ENCODE measurements at places on chromosomes 7 and 10.

- no peak for DNase-seq
These were observed 53.8 kb upstream of the BET1 start for GRCh38 chr7:94057955-94058354.

GRCh38 chr7:91436655-91437054 lies 172.4 kb downstream of the FZD1 start:
- no peak for DNase-seq

- no peak for DNase-seq
These were observed 32.5 kb downstream of the TRUB1 start for GRCh38 chr10:114970515-114970914.

- no peak for DNase-seq
These were observed 19.1 kb upstream of the GPAM start for GRCh38 chr10:112202561-112203241.

GRCh38 chr10:103504181-103504783 lies 10.8 kb downstream of the NEURL1 start:
- DNase-seq = peak; percentile 79

- no peak for DNase-seq
These were observed 209.4 kb upstream of the KLF14 start for GRCh38 chr7:130943336-130943901.

GRCh38 chr10:110737886-110738634 lies 93.9 kb downstream of the RBM20 start:
- no peak for DNase-seq

DNA sequence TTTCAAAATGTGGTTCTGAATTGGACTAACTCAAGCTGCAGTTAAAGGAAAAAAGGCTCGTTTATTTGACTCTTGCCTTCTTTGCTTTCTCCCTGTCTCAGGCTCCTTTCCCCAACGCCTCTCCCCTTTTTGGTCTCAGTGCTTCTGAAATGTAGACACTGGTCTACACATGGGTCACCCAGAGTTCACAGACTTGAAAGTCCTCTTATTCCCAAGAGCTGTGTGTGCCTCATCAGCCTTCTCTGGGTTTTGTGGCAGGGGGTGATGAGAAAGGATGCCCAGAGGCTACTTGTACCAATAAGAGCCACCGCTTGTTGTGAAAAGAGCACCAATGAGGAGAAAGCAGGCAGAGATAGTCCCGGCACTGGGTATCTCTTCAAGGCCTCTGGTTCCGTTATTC lies 125.7 kb downstream of the BICC1 start:
- DNase-seq = no peak

DNA sequence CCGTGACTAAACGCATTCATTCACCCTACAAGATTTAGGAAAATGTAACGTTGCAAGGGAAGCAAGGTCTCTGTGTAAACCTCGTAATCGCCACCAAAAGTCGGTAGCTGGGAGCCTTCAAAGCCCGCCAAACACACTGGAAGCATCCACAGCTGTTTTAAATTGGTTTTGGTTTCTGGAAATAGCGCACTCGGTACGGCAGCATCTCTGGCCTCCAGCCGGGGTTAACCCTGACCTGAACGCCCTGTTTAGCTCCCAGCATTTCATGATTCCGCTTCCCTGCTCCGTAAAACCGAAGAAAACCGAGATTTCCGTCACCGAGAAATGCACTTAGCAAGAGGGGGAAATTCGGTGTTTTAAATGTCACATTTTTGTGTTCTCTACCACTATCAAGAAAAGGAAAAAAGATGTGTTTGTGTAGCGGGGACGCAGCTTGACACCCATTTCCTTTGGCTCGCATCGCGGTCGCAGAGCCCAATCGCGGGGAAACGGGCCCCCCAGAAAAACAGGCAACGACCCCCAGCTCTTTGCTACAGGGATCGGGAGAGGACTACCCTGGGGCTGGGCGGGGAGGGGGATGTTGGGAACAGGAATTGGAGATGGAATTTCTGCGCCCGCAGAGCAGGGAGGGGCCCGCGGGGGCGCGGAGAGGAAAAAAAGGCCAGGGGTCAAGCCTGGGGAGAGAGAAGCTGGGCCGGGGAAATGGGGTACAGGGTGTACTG lies 646 bp downstream of the SGCE start:
- peak; percentile 68 for DNase-seq

DNA sequence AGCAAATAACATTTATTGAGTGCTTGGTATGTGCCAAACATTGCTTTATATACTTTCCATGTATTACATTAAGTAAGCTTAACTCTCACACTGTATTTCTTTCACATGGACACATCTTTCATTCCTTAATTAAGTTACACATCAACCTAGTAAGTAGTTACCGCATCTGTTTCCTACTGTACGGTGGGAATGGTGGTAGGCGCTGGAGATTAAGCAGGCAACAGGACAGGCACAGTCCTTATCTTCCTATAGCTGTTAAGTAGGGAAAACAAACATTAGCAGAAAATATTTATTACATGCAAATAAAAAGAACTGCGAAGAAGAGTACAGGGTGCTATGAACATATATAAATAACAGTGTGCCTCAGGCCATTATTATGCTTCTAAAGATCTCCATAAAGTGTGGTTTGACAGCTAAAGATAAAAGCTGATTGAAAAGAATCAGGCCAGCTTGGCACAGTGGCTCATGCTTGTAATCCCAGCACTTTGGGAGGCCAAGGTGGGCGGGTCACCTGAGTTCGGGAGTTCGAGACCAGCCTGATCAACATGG lies 105.0 kb downstream of the SUGCT start:
- DNase-seq = no peak

DNA sequence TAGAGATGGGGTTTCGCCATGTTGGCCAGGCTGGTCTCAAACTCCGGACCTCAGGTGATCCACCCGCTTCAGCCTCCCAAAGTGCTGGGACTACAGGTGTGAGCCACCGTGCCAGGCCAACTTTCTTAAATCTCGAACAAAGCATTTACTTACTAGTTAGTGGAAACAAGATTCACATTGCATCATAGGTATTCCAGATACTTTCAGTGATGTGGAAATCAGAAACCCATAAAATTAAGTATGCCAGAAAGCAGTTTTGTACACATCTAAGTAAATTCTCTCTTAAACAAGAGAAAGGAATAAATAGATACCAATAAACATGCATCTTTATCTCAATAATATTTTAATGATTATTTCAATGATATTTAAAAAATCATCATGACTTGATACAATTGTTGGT lies 75.5 kb downstream of the DGKI start:
- DNase-seq = no peak

- DNase-seq = no peak
These were observed 14.6 kb downstream of the PPIF start for GRCh38 chr10:79361726-79362397.

GRCh38 chr7:148395990-148396716 lies 194.4 kb upstream of the C7orf33 start:
- DNase-seq = peak; percentile 23

DNA sequence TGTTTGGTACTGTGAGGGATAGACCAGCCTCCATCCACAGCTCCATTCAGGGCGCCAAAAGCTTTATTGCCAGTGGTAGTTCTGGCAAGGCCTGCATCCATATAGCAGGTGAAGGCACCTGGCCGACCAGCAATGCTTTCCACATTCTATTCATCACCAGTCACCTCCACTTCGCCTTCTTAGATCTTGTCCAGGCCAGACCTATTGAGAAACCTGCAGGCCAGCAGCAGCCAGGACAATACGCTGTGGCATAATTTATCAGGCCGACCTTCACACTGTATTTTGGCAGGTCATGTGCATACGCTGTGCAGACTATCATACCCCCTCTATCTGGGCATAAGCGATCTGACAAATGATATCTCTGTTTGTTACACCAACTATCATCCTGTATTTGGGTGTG lies 15.2 kb upstream of the KNDC1 start:
- DNase-seq = no peak

DNA sequence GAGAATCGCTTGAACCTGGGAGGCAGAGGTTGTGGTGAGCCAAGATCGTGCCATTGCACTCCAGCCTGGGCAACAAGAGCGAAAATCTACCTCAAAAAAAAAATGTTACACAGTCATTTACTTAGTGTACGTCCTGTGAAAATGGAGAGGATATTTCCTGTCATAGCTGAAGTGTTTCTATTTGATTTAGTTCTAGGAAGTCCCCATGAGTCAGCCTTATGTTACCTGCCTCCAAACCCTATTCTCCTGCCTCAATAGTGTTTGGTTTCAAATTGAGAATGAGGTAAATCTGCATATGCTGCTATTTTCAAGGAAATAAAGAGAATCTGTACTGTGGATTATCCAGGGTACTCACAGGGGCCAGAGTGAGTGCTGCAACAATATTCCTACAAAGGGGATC lies 1284.5 kb upstream of the AUTS2 start:
- no peak for DNase-seq

DNA sequence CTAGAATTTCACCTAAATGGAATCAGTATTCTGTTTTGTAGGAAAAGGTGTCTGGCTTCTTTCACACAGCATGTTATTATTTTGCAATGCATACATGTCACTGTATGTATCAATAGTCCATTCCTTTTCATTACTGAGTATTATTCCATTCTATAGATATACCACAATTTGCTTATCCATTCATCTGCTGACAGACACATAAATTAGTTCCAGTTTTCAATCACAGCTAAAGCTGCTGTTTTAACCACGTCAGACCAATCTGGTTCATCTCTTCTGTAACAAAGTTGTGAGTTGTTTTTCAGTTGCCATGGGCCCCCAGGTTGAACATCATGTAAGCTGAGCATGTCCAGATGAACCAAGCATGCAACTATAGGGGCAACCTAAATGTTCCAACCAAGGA lies 282.1 kb upstream of the MKLN1 start:
- DNase-seq = no peak

DNA sequence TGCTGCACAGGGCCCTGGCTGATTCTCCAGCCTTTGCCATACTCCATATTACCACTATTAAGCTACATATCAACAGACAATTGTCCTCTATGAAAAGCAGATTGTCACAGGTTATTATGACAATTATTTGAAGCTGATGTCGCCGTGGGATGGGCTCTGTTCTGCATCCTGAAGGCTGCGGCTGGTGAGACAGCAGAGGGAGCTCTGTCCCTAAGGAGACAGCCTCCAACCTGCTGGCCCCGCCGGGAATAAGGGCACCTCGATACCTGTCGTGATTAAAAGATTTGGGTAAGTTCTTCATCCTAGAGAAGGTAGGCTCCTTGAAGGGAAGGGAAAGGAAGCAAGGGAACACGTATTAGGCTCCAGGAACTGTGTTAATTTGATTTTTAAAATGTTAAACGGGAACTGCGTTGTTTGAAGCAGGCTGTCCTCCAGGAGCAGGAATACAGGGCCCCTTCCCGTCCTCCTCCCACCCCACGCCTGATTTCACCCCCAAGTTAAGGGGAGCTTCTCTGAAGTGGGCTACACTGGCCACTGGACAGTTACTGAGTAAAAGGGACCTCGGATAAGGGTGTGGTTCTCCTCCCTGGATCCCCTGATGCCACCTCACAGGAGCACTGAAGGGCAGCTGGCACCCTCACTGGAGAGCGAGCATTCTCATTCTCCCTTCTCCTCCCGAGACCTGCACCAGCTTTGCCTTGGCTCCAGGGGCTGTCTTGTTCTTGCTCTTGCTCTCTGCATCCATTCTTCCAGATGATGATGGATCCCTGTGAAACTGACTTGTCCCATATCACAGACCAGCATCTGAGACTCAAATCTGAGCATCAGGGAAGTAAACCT lies 11.8 kb upstream of the TIAL1 start:
- DNase-seq = peak; percentile 43

- DNase-seq = no peak
These were observed 258.4 kb downstream of the EXOC4 start for GRCh38 chr7:133511252-133511651.

- DNase-seq = no peak
These were observed 626 bp upstream of the BMS1 start for GRCh38 chr10:42781893-42782445.
